ENCODE measurements at places on chromosomes 12 and 14.
A peak's percentile ranks its signal among the peaks of the same experiment; 100 is the strongest.

GRCh38 chr12:128549601-128550218 lies 274.0 kb downstream of the SLC15A4 start:
- DNase-seq = no peak

- no peak for DNase-seq
Observed at GRCh38 chr12:89597770-89598169, 71.9 kb upstream of the POC1B start.

- DNase-seq = no peak
Observed at GRCh38 chr12:82357340-82357739, 847 bp downstream of the CCDC59 start.

DNA sequence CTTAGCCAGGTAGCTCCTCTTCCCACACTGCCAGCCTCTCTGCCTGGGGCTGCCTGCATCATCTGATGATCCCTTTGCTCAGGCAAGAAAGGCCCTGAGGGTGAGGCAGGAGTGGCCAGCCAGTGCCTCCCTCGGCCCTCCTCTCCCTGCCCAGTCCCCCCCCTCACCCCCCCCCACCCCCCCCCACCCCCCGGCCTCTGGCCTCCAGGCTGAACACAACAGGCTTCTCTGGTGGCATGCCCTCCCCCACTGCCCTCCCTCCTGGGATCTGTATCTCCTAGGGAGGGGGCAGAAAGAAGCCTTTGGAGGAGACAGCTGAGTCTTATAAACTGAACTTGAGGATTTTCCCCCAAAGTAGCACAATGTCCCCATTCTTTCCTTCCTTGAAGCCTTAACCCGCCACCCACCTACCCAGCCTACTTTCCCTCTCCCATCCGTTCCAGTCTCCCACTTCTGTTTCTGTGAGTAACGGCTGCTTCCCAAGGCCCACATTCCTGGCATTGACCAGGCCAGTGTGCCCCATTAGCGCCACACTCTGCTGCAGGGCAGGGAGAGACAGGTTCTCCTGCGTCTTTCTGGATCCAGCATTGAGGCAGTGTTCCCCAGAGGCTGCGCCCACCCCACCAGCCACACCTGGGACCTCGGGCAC lies 82.1 kb downstream of the B4GALNT3 start:
- no peak for DNase-seq

- no peak for DNase-seq
Observed at GRCh38 chr14:71056168-71056567, 148.9 kb downstream of the PCNX1 start.

DNA sequence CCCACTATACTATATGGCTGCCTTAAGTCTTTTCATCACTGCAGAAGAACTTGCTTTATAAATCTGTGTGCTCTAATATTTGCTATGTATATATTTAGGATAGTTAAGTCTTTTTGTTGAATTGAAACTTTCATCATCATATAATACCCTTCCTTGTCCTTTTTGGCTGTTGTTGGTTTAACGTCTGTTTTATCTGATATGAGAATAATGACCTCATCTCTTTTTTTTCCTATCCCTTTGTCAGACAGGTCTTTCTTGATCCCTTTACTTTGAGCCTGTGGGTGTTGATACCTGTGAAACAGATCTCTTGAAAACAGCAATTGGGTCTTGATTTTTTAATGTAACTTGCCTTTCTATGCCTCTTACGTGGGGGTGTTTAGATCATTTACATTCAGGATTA lies 316.3 kb downstream of the TMTC2 start:
- no peak for DNase-seq

DNA sequence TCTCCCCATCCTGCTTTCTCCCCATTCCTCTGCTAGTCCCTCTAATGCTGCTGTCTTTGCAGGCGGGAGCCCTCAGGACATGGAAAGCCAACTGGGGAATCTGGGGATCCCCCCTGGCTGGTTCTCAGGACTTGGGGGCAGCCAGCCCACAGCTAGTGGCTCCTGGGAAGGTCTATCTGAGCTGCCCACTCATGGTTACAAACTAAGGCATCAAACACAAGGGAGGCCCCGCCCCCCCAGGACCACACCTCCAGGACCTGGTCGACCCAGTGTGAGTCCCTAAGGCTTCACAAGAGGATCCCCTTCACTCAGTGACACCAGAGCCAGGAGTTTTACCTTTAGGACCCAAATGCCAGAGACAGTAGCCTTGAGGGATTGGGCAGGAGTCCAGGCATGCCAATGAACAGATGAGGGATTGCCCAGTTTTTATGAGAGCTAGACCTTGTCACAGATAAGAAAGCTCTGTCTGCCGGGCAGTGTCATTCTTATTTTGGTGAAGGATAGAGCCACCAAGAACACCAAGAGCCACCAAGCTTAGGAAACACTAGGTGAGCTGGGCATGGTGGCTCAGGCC lies 8.0 kb upstream of the CPNE6 start:
- no peak for DNase-seq

GRCh38 chr14:68162887-68163286 lies 343.3 kb downstream of the RAD51B start:
- no peak for DNase-seq

- DNase-seq = no peak
Observed at GRCh38 chr12:88298761-88299242, 156.7 kb downstream of the TMTC3 start.

- DNase-seq = no peak
Observed at GRCh38 chr14:89415159-89415558, 1.9 kb downstream of the FOXN3 start.

- no peak for DNase-seq
Observed at GRCh38 chr14:67999290-67999689, 179.7 kb downstream of the RAD51B start.

DNA sequence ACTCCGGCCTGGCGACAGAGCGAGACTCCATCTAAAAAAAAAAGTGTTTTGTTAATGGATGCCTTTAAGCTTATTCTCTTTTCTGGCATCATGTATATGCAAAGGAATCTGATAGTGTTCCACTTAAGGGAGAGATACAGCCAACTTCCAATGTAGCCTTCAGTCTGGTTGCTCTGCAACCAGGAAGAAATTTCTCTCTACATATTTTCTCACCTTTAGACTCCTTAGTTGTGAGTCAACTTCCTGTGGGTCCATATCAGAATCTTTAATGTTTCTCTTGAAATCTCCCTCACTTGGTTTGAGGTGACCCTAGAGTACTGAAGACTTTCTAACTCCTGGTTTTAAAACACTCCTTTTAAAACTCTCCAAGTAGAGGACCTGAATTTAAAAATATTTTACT lies 340.4 kb downstream of the SLC6A15 start:
- DNase-seq = no peak

GRCh38 chr14:92997343-92998061 lies 74.6 kb downstream of the CHGA start:
- no peak for DNase-seq

- no peak for DNase-seq
Observed at GRCh38 chr12:30796891-30797371, 42.2 kb upstream of the CAPRIN2 start.

DNA sequence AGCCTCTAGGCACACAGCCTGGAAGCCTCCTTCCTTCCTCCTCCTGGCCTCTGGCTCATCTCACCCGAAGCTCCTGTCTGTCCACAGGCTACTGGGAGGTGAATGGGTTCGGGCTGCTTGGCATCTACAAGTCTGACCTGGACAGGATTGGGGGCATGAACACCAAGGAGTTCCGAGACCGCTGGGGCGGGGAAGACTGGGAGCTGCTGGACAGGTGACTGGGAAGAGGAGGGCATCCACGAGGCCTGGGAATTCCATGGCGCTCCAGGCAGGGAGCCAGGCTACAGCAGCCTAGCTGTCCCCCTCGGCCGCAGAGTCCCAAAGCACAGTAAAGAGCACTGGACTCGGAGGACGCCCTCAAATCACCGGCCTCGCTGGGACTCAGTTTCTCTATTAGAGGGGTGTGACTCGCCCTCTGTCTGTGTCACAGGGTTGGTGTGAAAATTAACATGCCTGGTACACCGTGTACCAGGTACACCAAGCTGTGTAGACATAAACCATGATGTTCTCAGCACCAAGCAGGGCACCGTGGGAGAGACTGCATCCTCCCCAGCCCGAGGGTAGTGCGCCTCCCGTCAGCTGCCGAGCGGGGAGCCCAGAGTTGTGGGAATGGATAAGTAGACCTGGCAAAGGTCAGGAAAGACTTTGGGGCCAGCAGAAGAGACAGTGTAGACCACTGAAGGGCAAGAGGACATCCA lies 99.6 kb downstream of the B4GALNT3 start:
- DNase-seq = no peak

GRCh38 chr12:98532687-98533304 lies 17.4 kb downstream of the TMPO start:
- peak; percentile 16 for DNase-seq
